Osteocyte (in vitro differentiated cells): ENCODE measurements at places on chromosomes 11 and 22. TPM values are rescaled to one million over a fixed set of nuclear protein-coding genes. Genes with fewer than 3 reads are reported as not detected.

GRCh38 chr11:75588051-75588481 is 26.0 kb downstream of the SERPINH1 start:
- no peak for DNase-seq

Gene PTPRCAP
- total RNA-seq: 0.89 and 1.2 TPM in 2 replicates

- no peak for DNase-seq
Observed at GRCh38 chr11:15976433-15977045, 379.8 kb downstream of the SOX6 start.

- no peak for DNase-seq
Observed at GRCh38 chr22:23286296-23286695, 106.0 kb downstream of the BCR start.

GRCh38 chr11:76625472-76626186 is 44.9 kb downstream of the LRRC32 start:
- no peak for DNase-seq

DNA sequence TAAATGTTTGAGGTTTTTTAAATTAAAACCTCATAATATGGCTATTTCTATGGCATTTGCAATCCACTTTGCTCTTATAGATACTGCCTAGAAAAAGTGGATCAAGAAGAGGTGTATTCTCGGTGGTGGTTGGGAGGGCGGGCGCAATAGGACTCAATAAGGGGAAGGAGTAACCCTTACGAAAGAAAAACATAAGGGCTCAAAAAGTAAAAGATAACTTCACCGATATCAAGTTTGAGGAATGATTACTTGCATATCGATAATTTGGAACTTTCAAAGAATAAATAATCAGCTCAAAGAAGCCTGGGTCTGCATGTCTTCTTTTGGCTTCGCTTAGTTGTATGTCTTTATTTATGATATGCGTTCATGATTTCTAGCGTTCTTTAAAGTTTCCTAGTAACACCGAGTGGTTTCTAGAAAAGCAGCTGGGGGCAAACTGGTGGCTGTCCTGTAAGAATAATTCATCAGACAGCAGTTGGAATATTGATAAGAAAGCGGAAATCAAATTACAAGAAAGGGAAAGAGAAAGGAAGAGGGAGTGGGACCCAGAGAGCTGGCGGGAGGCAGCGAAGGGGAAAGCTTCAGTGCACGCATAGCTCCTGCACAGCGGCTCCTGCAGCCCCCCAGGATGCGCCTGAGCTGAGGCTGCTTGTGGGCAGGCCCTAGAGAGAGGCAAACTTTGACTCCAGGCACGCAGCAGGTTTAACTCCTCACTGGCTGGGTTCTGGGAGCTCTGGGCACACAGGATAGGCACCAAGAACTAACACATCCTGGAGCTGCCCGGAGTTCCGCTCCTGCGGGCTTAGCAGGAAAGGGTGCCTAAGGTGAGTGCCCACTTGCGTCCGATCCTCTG is 9.1 kb upstream of the FLI1 start:
- DNase-seq: no peak

GRCh38 chr22:30238661-30239487 is 7.7 kb downstream of the LIF start:
- no peak for DNase-seq

- no peak for DNase-seq
Observed at GRCh38 chr11:12800032-12800671, 125.9 kb downstream of the TEAD1 start.

GRCh38 chr22:30253205-30253852 is 6.8 kb upstream of the LIF start:
- no peak for DNase-seq
